Right cardiac atrium (tissue), 5 donors: ENCODE measurements at places on chromosomes 2 and 18. TPM values are rescaled to one million over a fixed set of nuclear protein-coding genes. Genes with fewer than 3 reads are reported as not detected.

Gene TRAPPC12
- polyA plus RNA-seq: 125 TPM

Gene ICA1L
- 5.1 TPM for polyA plus RNA-seq

Gene FBXO48
- 0.61 TPM for polyA plus RNA-seq

Gene FTCDNL1
- 1.7 TPM for polyA plus RNA-seq

Gene LYPD6
- 0.48 TPM for polyA plus RNA-seq

Gene TLX2
- 0.05 TPM for polyA plus RNA-seq

Gene CELF4
- 0.79 TPM for polyA plus RNA-seq

Gene CSRNP3
- 1.6 TPM for polyA plus RNA-seq

Gene LIPG
- 0.07 TPM for polyA plus RNA-seq

Gene EGR4
- polyA plus RNA-seq: 0.48 TPM

Gene SLC4A5
- 0.79 TPM for polyA plus RNA-seq

Gene ATP8B1
- 2.6 TPM for polyA plus RNA-seq

Gene EPAS1
- 149 TPM for polyA plus RNA-seq

Gene HAUS1
- polyA plus RNA-seq: 15.0 TPM

Gene GCG
- polyA plus RNA-seq: not detected

Gene RAB6C
- 0.07 TPM for polyA plus RNA-seq

Gene SNED1
- 6.7 TPM for polyA plus RNA-seq

Gene DNER
- 13.6 TPM for polyA plus RNA-seq

Gene VIL1
- 0.11 TPM for polyA plus RNA-seq

Gene LBX2
- polyA plus RNA-seq: 0.52 TPM
